ENCODE measurements at places on chromosomes 12 and 14.

DNA sequence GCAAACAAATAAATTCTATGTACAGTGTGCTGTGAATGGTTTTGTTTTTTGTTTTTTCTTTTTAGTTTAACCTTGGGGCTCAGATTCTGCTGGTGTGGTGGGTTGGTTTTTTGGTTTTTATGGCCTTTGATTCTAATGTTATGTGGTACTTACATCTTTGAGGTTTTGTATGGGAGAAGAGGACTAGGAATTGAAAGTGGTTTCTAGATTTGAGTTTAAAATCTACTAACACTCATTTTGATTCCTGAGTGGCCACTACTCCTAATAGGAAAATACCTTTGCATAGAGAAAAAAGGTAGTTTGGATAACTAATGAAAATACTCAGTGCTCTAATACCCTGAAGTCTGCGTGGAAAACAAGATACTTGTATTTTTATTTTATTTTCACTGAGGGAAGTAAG is 137.7 kb downstream of the MON2 start:
- no peak for DNase-seq

DNA sequence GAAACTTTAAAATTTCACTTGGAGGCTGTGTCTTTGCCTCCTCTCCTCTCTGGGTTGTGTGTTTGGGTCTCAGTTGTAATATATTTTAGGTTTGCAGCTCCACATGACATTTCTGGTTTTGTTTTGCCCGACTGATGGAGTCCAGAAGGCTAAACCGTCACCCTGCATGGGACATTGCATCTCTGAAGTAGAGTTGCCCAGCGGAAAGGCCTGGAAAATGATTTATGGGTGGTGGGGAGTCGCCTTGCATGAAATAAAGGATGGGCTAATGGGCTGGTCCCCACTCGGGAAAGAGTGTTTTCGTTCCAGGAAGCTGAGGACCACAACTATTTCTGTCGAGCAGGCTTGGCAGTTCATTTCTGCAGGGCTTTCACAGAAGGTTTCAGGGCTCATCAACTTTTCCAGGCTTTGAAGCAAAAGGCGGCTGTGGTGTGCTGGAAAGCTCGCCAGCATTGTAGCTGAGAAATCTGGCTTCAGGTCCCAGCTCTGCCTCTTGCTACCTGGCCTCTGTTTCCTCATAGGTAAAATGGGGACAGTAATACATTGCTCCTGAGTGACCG is 74.8 kb upstream of the GSC start:
- DNase-seq, result no peak

- peak; percentile 74 for DNase-seq
Observed at GRCh38 chr14:81519200-81520011, 14.2 kb downstream of the SEL1L start.

- no peak for DNase-seq
Observed at GRCh38 chr12:92492291-92492690, 210.5 kb upstream of the PLEKHG7 start.

- DNase-seq, result no peak
Observed at GRCh38 chr12:123061441-123062205, 81.1 kb downstream of the ARL6IP4 start.

DNA sequence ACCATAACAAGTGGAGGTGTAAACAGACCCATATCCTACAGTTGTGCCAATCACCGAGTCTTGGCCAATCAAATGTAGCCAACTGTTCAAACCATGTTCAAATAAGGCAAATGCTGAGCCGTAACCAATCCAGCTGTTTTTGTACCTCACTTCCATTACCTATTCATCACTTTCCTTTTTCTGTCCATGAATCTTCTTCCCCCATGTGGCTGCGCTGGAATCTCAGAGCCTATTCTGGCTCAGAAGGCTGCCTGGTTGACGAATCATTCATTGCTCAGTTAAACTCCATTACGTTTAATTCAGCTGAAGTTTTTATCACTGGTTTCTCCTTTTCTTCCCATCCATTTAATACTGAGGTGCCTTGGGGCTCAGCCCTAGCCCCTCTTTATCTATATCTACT is 71.1 kb downstream of the TBC1D30 start:
- DNase-seq, result no peak

- no peak for DNase-seq
Observed at GRCh38 chr14:105433161-105433605, 13.6 kb downstream of the MTA1 start.

GRCh38 chr12:111616177-111616623 is 17.1 kb upstream of the ATXN2 start:
- no peak for DNase-seq

DNA sequence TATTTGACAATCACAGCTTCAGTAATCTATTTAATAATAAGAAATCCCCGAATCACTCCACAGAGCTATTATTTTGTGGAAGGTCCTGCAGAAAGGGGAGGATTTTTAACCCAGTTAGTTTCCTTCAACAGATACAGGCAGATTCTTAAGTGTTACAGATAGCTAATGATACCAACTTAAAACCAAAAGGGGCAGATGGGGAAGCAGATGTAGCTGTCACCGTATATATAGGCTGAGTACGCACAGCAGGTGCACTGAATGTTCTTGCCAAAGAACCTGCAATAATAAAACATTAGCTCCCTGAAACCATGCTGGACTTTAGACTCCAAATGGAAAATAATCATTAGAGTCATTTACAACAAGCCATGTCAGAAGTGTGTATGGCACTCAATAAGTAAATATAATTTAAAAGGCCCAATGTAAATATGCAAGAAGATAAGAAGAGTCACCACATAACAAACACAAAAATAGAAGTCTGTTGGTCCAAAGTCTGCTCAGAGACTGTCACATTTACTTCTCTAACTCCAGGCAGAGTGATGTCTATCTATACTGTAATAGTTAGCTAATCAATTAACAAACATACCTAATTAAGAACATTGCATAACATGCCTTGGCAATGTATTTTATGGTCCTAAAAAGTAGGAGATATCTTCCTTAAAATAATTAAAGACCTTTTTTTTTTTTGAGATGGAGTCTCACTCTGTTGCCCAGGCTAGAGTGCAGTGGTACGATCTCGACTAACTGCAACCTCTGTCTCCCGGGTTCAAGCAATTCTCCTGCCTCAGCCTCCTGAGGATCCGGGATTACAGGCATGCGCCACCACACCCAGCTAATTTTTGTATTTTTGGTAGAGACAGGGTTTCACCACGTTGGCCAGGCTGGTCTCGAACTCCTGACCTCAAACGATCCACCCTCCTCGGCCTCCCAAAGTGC is 78.8 kb downstream of the SEC23A start:
- peak; percentile 34 for DNase-seq

DNA sequence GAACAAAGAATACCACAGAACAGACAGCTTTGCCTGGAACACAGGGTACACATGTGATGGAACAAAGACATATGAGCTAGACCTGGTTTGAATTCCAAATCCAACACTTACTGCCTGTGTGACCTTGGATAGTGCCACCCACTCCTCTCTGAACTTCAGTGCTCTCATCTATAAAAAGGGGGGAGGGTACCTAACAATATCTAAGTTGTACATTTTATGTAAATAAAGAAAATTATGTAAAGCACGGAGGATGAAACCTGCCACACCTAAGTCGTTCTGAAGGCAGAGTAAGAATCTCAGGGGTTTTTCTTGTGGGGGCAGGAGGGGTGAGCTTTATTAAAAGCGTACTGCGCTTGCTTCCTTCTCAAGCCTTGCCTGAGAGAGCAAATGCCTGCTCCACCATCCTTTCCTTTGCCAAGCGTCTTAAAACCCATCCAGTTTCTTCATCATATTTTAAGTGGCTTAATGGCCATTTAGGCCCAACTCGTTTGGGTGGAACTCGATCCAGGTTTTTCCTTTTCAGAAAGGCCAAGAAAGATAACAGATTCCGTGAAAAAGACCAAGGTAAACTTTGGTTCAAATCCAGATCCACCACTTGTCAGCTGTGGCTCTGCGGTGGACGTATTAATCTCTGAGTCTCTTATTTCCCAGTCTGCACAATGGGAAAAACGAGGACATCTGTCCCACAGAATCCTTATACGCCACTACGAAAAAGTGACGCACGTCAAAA is 946 bp downstream of the DDX24 start:
- DNase-seq, result peak; percentile 68

DNA sequence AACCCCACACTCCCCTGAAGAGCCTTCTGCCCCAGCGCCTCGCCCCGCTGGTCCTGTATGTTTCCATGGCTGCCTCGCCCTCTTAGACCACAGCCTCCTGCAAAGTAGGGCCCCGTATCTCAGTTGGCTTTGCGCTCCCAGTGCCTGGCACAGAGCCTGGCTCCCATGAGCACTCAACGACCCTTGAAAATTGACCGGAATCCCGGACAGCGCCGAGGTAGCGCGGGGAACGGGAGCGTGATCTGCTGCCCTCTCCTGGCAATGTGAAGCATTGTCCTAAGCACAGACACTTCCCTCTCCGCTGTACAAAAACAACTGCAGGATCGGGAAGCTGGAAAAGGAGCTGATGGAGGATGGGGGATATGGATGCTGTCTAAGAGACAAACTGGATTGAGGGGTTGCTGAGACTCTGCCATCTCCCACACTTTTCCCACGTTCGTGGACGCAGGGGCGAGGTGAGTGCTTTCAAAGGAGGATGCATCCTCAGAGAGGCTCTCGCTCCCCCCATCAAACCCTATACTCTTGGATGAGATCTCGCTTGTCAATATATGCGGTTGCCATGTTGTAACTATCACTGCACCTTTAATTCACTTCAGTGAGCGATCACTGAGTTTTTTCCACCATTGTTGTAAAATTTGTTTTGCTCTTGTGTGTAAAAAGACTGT is 10.7 kb upstream of the FKBP4 start:
- DNase-seq, result peak; percentile 85

- DNase-seq, result no peak
Observed at GRCh38 chr12:92504594-92504981, 198.2 kb upstream of the PLEKHG7 start.

DNA sequence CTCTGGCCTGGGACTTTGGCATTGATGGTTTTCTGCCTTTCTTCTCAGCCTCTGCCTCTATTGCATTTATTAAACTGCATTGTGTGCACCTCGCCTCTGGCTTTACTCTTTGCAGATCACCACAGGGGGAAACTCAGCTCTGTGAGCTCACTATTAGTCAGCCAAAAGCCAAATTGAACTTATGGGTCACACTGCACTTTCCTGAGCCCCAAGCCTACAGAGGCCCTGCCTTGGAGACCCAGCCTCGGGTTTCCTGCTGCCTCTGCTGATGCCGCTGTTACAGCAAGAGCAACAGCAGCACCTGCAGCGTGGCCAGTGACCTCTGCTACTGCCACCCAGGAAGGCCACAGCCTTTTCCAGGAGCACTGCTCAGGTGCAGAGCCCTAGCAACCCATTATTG is 122.5 kb downstream of the DAD1 start:
- DNase-seq, result no peak

DNA sequence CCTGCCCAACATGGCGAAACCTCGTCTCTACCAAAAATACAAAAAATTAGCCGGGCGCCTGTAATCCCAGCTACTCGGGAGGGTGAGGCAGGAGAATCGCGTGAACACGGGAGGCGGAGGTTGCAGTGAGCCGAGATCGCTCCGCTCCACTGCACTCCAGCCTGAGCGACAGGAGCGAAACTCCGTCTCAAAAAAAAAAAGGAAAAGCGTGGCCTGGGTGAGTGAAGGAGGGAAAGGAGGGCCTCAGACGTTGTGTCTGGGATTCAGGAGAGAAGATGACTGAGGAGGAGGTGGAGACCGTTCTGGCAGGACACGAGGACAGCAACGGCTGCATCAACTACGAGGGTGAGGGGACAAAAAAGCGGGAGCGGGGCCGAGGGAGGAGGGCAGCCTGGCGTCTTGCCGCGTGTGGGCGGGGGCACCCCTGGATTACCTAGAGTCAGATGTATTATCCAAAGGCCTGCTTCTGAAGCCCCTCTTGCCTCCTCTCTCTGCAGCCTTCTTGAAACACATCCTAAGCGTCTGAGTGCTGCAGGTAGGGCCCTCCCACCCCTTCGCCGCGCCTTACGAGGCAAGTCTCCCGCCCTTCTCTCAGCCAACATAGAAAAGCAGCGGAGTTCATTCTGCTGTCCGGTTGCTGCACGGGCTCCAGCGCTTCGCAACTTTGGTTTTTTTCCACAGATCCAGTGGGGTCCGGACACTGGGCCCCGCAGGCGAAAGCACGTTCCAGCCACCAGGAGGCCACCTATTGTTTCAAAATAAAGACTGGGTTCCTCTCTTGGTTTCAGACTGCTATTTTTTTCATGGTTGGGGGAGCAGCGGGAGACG is 744 bp upstream of the MYL6 start:
- peak; percentile 87 for DNase-seq

GRCh38 chr14:83757916-83758315 is 1772.0 kb upstream of the FLRT2 start:
- DNase-seq, result no peak

- DNase-seq, result no peak
Observed at GRCh38 chr12:38484821-38485449, 168.4 kb downstream of the ALG10B start.

GRCh38 chr14:52868911-52869618 is 77.7 kb upstream of the GNPNAT1 start:
- no peak for DNase-seq

DNA sequence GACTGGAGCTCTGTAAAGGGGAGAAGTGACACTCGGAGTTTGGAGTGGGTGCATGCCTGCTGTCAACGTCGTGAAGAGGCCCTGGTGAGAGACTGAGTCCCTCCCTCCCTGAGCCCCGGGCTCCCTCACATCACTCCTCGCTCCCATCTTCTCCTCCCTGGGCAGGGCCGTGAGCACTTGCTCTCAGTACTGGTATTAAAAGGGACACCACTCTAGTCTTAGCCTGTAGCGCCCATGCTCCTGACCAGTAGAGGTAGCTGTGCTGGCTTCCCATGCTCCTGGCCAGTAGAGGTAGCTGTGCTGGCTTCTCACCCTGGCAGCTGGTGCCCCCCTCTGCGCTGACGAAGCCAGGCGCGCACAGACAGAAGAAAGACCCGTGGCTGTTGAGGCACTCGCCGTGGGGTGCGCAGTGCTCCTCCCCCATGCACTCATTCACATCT is 14.7 kb downstream of the ISCA2 start:
- DNase-seq, result no peak

DNA sequence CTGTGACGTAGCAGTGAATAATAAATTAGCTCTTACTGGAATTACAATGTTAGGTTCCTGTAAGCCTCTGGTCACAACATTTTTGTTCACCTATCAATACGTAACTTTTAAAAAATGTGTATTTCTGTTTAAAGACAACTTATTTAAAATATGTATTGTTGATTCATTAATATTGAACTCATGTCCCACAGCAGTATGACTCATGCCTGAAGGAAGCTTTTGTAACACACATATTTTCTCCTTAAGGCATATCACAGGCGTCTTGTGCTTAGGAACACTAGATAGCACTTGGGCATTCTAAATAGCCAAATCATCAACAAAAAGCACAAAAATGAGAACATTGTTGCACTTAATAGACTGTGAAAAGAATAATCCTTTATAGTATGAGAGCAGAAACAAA is 92.5 kb downstream of the GPHN start:
- no peak for DNase-seq

- no peak for DNase-seq
Observed at GRCh38 chr12:9052610-9053009, 63.1 kb downstream of the A2M start.

- DNase-seq, result no peak
Observed at GRCh38 chr12:58727521-58727920, 192.8 kb downstream of the LRIG3 start.
